ENCODE measurements at places on chromosomes 5 and 9.

DNA sequence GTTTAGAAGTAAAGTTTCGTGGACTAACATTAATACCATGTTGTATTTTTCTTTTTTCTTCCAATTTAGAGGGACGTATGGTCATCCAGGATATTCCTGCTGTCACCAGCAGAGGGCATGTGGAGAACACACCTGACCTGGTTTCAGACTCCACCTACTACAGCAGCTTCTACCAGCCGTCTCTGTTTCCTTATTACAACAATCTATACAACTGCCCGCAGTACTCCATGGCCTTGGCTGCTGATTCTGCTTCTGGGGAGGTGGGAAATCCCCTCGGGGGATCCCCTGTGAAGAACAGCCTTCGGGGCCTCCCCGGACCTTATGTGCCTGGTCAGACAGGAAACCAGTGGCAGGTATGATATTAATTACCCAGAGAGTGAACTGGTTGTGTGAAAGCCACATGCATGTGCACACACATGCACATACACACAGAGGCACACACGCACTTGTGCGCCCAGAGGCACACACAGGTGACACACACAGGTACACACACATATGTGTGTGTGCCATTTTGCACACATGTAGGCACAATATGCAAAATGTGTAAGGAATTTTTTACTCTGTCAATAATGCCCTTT lies 52.4 kb downstream of the DMRT1 start:
- DNase-seq = peak; percentile 7

- DNase-seq = peak; percentile 93
Measured at GRCh38 chr9:37943345-37944265, 39.7 kb upstream of the SLC25A51 start.

GRCh38 chr5:115713408-115713807 lies 87.6 kb upstream of the TMED7 start:
- no peak for DNase-seq

- DNase-seq = no peak
Measured at GRCh38 chr9:136088939-136089696, 6.0 kb downstream of the NACC2 start.

DNA sequence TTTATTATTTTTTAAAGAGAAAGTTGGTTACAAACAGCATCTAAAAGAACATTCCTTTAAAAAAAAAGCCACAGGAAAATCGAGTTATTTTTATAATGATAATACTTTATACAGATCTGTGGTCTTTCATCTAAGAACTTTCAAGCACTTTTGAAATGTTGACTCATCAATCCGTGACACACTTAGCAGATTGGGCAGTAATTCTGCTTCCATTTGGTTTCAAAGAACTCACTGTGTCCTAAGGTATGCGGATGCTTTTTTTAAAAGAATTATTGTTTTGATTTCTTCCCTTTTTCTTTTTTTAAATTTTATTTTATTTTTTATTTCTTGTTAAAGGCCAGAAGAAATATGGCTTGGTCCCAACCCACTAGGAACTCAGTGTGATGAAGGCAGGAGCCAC lies 147.8 kb downstream of the AOPEP start:
- DNase-seq = peak; percentile 63

DNA sequence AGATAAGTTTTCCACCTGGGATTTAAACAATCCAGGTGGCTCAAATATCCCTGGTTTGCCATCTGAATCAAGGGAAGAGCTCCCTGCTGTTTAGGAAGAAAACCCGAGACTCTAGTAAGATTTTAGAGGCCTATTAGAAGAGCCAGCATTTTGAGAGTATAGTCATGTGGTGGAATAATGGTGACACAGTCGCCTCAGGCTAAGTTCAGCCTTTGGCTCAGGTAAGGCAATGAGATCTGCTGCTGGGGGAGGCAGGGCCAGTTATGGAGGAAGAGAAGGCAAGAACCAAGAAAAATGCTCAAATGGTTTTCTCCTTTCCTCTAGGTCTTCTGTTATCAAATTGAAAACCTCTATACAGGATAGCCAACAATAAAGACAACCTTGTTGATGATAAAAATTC lies 16.2 kb downstream of the RAD1 start:
- no peak for DNase-seq

DNA sequence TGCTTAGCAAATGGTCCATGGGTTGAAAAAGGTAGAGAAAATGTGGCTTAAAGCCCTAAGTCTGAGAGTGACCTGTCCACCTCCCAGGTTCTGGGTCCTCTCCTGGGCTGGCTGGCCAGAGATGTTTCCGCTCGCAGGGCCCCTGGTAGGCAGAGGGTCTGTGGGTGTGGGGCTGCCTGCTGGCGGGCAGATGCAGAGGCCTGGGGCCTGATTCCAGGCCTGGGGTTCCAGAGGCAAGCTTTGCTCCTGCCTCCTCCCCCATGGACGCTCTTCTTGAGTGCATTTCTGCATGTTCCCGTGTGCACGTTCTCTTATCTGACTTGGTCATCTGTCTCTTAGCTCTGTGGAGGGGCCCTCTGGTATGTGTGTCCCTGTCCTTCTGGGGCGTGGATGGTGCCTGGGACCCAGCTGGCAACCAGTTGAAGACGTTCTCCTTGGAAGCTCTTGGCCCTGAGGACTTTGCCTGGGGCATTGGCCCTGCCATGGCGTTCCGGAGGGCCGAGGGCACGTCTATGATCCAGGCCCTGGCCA lies 3.8 kb downstream of the MIGA2 start:
- DNase-seq = no peak

GRCh38 chr5:12910641-12911040 lies 1006.4 kb upstream of the CTNND2 start:
- DNase-seq = no peak

- no peak for DNase-seq
Measured at GRCh38 chr5:179143446-179143845, 83.3 kb downstream of the ZNF354C start.

DNA sequence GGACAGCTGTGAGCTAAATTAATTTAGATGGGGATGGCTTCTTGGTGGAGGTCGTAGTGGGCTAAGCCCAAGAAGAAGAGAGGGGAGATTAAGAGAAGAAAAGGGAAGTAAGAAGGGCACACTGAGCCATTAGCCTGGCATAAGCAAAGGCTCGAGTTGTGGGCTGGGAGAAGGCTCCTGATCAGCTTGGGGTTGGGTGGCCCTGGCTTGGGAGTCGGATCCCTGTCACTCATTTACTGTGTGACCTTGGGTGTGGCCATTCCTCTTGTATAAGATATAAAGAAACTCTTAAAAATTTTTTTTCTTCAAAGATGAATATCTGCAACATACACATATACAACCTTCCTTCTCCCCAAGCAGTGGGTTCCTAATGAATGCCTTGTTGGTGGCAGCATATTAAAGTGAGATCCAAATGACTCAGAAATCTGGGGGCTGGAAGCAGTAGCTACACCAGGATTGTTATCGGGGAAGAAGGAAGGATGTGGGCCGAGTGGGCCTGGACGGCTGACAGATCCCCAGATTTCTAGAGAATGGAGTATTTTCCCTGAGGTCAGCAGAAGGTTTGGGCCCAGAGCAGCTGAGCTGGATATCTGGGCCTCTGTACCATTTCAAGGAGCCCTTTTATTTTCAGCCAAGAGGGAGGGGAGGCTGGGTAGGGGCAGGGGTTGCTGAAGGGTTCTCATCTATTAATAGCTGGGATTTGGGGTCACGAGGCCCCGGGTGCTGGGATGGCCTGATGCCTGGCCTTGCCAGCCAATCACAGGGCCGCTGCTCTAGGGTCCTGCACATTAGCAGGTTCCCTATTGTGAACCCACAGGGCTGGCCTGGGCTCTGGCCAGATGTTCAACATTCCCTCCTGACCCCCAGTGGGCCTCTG lies 52.1 kb downstream of the PPARGC1B start:
- DNase-seq = no peak

DNA sequence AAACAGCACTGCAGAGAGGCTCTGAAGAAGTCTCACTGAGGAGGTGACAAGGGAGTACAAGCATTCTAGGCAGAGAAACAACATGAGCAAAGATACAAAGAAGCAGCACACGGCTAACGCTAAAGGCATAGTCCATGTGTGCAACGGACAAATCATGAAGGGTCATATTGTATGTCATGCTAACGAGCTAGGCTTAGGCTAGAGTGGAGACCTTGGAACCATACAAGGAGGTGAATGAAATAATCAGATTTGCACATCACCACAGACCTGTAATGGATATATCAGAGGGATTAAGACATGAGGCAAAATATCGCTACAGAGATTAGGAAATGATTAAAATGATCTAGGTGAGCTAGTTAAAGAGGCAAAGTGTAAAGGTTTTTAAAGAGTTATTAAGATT lies 145.6 kb downstream of the NFIB start:
- DNase-seq = no peak

GRCh38 chr5:10243660-10244240 lies 5.9 kb downstream of the ATPSCKMT start:
- no peak for DNase-seq

DNA sequence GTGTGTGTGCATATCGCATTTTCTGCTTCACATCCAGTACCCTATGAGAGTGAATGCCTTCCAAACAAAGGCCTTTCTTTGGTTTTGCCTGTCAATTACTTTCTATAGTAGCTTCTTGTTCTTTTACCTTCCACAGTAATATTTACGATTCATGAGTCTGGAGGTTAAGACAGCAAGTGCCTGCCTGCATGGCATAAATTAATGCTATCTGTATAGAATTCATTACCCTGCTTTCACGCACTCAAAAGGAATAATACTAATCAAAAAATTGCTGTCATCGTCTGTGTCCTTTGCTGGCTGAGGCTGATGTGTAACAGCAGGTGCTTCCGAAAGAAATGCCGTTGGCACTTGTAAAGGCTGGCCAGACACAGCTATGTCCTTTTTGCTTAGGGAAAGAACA lies 1304.4 kb upstream of the CDH6 start:
- no peak for DNase-seq

DNA sequence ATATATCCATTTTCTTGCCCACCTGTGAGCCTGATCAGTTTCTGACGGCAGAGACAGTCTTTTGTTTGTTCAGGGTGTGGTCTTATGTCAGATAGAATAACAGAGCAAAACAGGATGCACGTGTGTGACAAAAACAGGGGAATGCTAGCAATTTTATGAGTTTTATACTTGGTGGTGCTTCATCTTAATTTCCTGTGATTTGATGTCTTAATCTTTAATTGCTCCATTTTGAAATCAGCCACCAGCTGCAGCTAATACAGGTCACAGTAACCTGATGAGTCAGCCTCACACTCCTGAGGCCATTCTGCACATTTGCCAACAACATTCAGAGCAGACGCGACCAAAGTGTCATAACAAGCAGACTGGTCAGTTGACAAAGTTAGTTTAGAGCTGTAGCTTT lies 42.3 kb upstream of the JMY start:
- DNase-seq = peak; percentile 37

DNA sequence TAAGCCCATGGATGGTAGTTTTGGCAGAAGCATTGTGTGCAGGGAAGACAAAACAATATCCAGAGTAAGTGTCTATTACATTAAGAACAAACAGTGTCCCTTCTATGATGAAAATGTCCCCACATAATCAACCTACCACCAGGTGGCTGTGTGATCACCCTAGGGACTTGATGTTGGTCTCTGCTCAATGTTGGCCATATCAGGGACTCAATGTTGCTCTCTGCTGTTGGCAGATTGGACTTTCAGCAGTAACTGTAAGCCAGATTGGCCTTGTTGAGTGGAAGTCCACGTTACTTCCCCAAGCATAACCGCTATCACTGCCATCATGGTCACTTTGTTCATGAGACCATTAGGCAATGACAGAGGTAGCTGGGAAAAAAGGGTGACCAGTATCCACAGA lies 52.8 kb upstream of the PRSS3 start:
- DNase-seq = no peak

- peak; percentile 23 for DNase-seq
Measured at GRCh38 chr5:28580616-28581015, 1542.2 kb upstream of the CDH9 start.

DNA sequence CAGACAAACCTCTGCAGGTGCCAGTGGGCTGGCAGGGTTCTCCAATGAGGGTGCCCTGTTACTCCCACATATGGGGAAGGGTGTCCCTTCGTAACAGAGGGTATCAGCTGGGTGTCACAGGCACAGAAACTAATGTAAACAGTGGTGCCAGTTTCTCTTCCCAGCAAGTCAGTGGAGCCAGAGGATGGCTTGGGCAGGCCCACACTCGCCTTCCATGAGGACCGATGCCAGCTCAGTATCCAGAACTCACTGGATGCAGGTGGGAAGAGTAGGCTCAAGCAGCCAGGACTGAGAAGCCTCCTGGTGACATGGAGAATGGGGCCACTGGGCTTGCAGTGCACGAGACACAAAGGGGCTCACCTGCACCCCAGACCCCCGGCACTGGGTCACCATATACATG lies 30.4 kb downstream of the FSTL4 start:
- DNase-seq = no peak

- DNase-seq = peak; percentile 3
Measured at GRCh38 chr5:180618829-180619562, 27.7 kb upstream of the SCGB3A1 start.

DNA sequence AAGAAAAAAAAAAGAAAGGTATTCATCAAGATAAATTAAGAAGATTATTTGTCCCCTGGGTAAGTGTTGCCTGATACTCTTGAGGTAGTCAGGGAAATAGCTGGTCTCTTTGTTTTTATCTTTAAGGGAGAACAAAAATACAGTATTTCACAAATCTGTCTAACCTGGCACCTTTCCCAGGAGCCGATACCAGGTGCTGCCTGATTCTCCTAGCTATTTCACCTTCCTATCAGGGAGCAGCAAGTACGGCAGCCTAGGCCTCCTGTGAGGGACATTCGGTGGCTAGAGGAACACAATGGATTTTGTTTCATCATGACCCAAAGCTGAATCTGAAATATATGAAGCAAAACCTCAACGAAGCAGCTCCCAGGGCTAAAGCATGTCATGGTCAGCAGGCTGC lies 86.0 kb downstream of the TARS1 start:
- DNase-seq = no peak

DNA sequence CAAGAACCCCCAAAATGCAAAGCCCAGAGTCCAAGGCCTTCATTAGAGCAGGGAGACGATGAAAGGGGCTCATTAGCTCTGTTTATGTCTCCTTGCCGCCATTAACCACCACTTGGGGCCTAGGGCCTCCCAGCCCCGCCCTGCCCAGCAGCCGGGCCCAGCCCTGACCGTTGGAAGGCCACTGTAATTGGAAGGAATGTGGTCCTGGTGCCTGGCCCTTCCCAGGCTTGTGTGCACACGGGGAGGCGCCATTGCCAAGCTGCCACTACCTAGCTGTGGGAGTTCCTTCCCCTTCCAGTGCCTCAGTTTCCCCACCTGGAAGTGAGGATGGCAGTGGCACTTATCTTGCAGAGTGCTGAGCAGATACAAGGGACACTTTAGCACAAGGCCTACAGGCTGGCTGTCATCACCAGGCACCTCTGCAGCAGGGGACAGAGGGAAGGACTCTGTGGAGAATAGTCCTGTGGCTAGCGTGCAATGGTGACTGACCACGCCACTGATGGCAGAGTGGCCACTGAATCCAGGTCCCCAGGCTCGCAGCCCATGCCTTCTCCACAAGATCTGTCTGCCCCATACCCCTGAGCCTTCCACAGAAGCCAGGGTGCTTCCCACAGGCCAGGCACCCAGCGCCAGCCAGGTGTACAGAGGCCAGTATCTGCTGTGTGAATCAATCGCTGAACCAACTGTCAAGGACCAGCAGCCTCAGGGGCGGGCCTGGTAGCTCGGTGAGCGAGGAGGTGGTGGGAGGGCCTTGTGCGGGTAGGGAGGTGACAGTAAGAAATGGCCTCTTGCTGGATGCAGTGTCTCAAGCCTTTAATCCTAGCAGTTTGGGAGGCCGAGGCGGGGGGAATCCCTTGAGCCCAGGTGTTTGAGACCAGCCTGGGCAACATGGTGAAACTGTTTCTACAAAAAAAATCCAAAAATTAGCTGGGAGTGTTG lies 20.8 kb downstream of the GBGT1 start:
- DNase-seq = no peak

Data from retinal pigment epithelial cell (primary cell).